Activated CD4-positive, alpha-beta T cell treated with anti-CD3 and anti-CD28 coated beads, Interleukin-2, amount 50 U/mL, for 24 hours (primary cell): ENCODE measurements at places on chromosomes 7 and 10.

DNA sequence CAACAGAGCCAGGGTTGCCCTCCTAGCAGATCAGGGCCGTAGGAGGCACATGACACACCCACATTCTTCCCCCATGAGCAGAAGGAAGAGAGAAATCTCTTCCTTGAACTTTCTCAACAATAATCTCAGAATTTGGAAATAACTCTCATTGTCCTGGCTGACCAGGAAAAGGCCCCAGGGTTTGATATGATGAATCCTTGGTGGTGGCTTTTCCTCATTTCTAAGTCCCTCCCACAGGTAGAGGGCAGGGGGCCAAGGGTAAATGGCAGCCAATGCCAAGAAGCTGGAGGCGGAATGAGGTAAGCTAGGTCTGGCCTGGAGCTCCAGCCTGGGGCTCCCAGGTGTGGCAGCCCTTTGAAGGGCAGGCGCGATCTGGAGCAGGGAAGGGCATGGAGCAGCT is 67.8 kb downstream of the GRB10 start:
- DNase-seq, result no peak

DNA sequence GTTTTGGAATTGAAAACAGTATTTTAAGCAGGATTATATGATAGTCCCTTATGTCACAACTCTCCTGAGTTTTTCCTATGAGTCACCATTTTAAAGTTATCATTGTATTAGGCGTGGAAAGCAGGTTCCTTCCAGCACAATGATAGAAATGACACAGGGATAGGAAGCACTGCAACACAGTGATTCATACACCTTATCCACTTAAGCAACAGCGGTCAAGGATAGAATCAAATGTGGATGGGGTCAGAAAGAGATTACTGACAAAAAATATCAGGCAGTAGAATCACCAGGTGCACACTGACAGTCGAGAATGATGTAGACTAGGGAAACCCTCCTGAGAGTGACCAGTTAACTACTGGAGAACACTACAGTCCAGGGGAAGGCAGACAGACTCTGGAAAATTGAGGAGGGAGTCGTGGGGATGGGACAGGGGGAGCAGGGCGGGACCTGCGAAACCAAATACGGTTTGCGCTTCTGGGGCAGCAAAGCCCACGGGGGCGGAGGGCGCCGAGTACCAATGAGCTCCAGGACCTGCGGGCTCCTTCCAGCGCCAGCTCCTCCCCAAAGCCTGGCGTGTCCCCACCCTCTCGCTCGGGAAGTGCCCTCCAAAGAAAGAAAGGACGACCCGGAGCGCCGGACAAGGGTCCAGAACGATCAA is 479 bp downstream of the PNPLA8 start:
- DNase-seq, result no peak

- DNase-seq, result no peak
These were observed 32.6 kb upstream of the HABP2 start for GRCh38 chr10:113520261-113520660.

- DNase-seq, result no peak
These were observed 17.8 kb downstream of the MET start for GRCh38 chr7:116689790-116690259.

DNA sequence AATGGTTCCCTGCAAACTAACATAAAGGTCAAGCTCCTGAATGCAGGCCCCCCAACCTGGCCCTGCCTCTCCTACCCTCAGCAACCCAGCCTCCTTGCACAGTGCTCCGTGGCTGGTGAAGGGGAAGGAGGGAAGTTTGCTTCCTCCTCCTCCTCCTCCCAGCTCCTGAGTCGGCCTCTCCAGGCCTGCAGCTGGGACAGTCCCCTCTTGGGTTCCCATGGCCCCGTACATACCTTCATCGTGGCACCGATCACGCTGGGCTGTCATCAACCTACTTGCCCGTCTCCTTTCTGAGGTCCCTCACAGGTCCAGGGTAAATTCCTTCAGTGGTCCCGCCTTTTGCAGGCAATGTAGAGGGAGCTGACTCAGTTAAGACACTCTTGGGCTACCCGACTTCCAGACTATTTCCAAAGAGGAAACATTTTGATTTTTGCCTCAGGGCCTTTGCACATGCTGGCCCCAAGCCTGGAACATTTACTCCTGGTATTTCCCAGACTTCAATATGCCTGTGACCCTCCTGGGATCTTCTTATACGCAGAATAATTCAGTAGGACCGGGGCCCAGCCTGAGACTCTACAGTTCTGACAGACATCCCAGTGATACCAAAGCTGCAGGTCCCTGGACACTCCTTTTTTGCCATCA is 26.8 kb downstream of the PDIA4 start:
- no peak for DNase-seq

DNA sequence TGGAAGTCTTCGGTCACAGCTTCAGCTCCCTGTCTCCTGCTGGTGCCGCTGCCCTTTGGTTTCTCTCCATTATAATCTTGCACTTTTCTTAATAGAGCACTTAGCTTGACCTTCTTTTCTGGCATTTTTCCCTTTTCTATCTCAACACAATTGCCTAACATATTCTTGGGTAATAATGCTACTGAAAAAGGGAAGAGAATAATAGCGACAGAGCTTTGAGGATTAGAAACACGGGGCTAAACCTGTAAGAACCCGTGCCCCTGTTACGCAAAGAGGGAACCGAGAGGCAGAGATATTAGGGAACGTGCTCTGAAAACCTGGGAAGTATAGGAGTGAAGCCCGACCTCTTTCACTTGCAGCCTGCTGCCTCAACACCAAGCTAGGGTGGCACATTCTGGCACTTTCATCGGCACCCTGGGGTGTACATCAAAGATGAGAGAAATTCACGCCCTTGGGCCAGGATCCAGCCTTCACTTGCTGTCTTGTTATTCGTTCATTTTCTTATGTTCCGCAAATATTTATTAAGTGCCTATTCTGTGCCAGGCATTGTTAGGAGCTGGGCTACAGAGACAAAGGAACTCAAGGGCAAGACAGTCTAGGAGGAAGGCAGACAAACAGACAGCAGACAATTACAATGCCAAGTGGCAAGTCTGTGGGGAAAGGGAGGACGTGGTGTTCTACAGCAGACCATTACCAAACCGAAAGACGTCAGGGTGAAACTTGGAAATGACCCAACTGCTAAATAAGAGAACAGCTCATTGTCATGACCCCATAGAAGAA is 33.0 kb upstream of the GALNTL5 start:
- no peak for DNase-seq
